Spleen (tissue), 13 donors: ENCODE measurements at places on chromosomes 4 and X. TPM values are rescaled to one million over a fixed set of nuclear protein-coding genes. Genes with fewer than 3 reads are reported as not detected.

The PCYT1B gene
- 1.1 TPM for total RNA-seq

The SPACA5B gene
- not detected for total RNA-seq

- peak; percentile 95 for DNase-seq
Measured at GRCh38 chrX:129781134-129781672, 1.5 kb downstream of the SASH3 start.

- DNase-seq = peak; percentile 84
Measured at GRCh38 chrX:40008791-40009461, 88.8 kb downstream of the BCOR start.

DNA sequence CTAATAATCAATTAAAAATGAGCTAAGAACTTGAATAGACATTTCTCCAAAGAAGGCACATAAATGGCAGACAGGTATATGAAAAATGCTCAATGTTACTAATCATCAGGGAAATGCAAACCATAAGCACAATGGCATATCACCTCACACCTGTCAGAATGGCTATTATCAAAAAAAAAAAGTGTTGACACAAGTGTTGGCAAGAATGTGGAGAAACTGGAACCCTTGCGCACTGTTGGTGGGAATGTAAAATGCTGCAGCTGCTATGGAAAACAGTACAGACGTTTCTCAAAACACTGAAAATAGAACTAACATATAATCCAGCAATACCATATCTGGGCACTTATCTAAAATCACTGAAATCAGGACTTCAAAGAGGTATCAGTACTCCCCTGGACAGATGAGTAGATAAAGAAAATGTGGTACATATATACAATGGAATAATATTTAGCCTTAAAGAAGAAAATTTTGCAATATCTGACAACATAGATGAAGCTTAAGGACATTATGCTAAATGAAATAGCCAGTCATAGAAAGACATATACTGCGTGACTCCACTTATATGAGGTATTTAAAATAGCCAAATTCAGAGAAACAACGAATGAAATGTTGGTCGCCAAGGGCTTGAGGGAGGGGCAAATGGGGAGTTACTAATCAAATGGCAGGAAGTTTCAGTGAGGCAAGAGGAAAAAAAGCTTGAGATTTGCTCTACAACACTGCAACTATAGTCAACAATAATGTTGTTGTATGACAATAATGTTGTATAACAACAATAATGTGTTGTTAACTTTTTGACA is 175.5 kb downstream of the WDFY3 start:
- DNase-seq = no peak

DNA sequence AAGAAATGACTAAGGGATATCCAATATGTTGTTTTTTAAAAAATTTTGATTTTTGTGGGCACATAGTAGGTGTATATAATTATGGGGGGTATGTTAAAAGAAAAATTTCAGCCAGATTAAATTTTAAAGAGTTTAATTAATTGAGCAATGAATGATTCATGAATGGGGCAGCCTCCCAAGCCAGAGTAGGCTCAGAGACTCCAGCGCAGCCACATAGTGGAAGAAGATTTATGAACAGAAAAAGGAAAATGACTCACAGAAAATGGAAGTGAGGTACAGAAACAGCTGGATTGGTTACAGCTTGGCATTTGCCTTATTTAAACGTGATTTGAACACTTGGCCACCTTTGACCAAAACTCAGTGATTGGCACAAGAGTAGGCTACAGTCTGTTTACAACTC is 91.7 kb downstream of the SPATA18 start:
- no peak for DNase-seq

DNA sequence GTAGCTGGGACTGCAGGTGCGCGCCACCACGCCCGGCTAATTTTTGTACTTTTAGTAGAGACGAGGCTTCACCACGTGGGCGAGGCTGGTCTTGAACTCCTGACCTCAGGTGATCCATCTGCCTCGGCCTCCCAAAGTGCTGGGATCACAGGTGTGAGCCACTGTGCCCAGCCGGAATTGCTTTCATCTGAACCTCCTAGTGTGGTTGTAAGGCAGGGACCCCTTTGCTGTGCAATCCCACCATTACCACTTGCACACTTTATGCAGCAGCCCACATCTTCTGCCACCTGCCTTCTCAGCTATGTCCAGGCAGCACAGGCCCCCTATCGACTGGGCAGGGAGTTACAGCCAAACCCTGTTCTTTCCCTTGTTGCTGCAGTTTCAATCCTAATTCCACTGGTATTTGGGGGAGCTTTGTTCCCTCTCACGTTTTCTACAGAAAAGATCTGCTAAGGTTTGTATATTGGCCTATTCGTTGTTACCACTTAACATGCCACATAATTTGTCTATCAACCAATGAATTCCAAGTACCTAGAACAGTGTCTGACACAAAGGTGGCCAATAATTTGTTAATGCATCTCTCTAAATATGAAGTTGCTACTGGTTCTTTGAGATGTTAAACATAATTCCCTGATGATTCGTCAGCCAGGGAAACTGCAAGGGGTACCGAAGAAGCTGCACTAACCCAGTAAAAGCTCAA is 6.5 kb downstream of the RPL39 start:
- peak; percentile 77 for DNase-seq

The UBQLN2 gene
- 25.4 TPM for total RNA-seq

The SPANXA2 gene
- total RNA-seq = not detected

- DNase-seq = peak; percentile 70
Measured at GRCh38 chr4:948101-948935, 16.1 kb downstream of the TMEM175 start.

DNA sequence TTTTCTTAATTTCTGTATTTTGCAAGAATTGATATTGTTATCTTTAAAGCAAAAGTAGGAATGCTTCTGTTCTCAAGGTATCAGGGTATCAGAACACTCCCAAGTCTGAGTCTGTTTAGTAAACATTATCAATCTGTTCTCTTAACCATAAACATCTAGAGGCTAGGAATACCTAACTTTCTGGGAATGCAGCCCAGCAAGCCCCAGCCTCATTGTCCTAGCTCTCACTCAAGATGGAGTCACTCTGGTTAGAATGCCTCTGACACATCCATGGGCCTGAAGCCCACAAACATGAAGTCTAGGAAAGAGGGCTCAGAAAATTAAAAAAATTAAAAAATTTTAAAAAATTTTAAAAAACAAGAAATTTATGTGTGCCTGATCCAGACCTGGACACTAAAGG is 315.1 kb upstream of the DKK2 start:
- DNase-seq = no peak

GRCh38 chr4:102809190-102809589 is 18.2 kb downstream of the UBE2D3 start:
- no peak for DNase-seq

The PABPC1L2A gene
- not detected for total RNA-seq

DNA sequence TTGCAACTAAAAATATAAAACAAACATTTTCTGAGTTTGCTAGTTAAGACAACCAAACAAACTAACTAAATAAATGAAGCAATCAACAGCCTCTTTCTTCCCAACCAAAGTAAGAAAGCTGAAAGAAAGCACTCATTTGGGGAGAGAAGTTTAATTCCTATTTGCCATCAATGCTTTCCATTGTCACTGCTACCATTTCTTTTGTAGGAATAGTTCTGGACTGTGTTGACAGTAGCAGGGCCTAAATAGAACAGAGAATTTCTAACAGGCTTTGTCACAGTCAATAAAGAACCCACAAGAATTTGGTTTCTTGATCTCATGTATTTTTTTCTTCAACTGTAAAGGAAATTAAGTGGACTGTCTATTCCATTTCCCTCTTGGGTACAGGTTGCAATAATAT is 1886.4 kb upstream of the TENM3 start:
- DNase-seq = no peak

The RAI2 gene
- total RNA-seq = 3.3 TPM

- DNase-seq = no peak
Measured at GRCh38 chrX:91331476-91331875, 103.2 kb upstream of the PABPC5 start.

- no peak for DNase-seq
Measured at GRCh38 chrX:112688242-112688641, 8.5 kb upstream of the LHFPL1 start.

DNA sequence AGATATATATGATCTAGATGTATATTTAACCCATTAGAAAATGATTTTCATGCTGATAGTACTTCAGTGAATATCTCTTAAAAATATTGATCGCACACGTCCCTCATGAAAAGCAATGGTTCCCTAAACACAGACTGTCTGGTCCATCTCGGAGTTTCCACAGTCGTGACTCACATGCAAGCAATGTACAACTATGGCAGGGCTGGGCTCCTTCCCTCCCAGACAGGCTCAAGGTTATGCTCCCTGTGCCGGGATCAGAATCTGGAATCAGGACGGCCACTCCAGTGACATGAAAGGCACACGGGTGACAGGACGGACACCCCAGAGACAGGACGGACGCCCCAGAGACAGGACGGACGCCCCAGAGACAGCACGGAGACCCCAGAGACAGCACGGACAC is 40.2 kb upstream of the PPP2R3B start:
- DNase-seq = no peak

The TRIM75 gene
- not detected for total RNA-seq

The HPGD gene
- total RNA-seq = 13.8 TPM

DNA sequence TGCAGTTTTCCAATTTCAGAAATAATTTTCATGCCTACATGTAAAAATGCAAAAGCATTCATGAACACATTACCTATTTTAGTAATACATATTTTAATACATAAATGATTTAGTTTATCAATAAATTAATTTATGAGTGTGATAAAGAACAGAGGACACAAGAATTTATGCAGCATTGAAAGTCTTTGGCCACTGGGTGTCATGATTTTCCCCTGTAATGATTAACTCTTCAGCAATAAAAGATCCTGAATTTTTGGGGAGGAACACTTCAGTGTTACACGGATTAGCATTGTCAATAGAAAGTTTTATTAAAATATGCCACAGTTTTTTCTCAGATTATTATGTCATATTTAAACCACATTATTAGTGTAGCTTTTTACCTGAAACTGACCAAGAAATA is 8.6 kb upstream of the VCX2 start:
- no peak for DNase-seq

DNA sequence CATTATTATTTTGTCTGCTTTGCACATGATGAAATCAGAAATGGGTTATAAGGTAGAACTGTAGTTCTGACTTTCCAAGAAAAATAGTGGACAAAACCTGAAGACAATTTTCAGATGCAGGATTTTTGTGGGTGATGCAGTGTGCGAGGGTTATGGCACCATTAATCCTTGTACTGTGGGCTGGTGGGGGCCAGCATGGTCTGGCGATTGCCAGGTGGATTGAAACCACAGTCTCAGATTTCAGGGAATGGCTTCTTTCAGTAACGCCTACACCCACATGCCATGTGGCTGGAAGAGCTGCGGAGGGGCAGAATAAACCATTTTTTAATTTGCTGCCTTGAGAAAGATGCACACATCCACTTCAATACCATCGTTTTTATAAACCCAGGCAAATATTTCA is 150.5 kb downstream of the ARSF start:
- DNase-seq = no peak

The AFP gene
- total RNA-seq = not detected

The GABRE gene
- 18.1 TPM for total RNA-seq

The CLDN22 gene
- total RNA-seq = not detected

- no peak for DNase-seq
Measured at GRCh38 chr4:177532358-177532757, 90.1 kb upstream of the AGA start.

The GABRG1 gene
- total RNA-seq = 0.07 TPM

DNA sequence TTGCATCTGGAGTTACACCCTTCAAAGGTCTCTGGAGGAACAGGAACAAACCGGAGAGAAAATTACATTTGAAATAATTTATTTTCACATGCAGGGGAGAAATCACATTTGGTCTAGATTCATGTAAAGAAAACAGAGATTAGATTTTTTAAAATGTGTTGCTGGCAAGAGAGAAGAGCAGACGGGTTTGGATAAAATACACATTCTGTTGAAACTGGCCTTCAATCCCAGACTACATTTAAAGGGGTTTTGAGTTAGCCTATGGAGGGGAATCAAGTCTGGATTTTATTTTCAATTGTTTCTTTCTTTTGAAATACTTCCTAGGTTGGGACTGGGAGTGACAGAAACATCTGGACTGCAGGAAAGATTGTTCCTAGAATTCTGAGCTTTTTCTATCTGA is 180.8 kb downstream of the NHS start:
- DNase-seq = no peak

- no peak for DNase-seq
Measured at GRCh38 chr4:118076958-118077766, 42.9 kb downstream of the NDST3 start.

DNA sequence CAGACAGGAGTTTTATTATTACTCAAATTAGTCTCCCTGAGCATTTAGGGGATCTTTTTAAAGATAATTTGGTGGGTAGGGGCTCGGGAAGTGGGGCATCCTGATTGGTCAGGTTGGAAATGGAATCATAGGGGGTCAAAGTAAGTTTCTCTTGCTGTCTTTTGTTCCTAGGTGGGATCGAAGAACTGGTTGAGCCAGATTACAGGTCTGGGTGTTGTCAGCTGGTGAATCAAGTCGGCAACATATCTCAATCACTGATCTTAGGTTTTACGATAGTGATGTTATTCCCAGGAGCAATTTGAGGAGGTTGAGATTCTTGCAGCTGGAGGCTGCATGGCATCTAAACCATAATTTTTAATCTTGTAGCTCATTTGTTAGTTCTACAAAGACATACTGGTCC is 629.5 kb upstream of the AMOT start:
- no peak for DNase-seq

GRCh38 chr4:102494603-102495002 is 6.6 kb upstream of the NFKB1 start:
- no peak for DNase-seq

The AFM gene
- total RNA-seq = not detected

The BCORL1 gene
- 17.4 TPM for total RNA-seq

- DNase-seq = no peak
Measured at GRCh38 chr4:57095956-57096355, 14.2 kb downstream of the IGFBP7 start.

The CTAG2 gene
- total RNA-seq = not detected
